NCI-H1417 (cell line): ENCODE measurements at places on chromosomes 12 and 14.

- DNase-seq = no peak
Measured at GRCh38 chr14:70683983-70684382, 42.3 kb downstream of the TTC9 start.

- DNase-seq = no peak
Measured at GRCh38 chr12:131921866-131922769, 7.0 kb upstream of the PUS1 start.

DNA sequence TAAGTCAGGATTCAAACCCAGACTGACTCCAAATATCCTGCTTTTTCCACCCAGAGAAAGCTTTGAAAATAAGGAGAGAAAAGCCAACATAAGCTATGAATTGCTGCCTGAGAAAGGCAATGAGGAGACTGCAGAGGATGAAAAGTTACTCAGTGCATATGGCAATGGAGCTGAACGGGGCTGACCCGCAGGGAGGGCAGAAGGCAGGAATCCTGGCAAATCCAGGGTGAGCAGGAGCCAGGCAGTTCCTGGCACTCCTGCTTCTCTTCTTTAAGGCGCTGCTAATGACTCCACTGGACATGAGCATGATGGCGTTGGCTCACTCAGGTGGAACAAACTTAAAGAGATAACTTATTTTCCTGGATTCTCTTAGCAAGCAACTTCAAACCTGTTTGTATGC, 95.2 kb upstream of the TMCC3 start:
- DNase-seq = no peak

DNA sequence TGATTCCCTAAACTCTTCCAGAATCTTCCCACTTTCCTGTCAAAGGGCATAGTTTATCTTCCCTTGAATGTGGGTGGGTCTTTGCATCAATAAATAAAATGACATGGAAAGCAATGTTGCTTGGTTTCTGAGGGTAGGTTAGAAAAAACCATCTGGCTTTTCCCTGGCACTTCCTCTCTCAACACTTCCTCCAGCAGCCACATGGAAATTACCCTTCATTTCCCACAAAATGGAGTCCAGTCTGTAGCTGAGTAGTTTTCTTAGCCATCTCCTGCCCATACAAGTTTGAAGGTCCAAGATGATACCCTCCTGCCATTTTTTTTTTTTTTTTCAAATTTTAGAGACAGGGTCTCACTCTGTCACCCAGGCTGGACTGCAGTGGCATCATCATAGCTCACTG, 11.1 kb upstream of the NDUFA12 start:
- no peak for DNase-seq

DNA sequence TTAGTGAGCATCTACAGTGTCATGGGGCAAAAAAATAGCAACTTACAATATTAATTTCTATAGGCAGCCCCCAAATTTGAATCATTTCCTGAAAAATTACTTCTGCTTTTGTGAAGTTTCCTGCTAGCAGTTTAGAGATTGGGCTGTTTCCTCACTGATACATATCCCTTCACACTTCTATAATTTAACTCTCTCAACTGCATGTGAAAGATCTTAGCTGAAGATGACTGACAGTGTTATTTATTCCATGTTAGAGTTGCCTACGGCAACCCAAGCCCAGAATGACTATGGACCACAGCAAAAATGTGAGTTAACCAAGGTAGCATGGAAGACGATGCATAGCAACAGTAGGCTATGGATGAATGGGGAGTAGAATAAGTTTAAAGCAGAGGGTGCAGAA, at the start of gene KLRG1:
Gene KLRG1 (plus strand): TSS at position 134 of the 400 bp plus-strand sequence. CDS start 90 bp downstream, at position 224.
- DNase-seq = no peak

DNA sequence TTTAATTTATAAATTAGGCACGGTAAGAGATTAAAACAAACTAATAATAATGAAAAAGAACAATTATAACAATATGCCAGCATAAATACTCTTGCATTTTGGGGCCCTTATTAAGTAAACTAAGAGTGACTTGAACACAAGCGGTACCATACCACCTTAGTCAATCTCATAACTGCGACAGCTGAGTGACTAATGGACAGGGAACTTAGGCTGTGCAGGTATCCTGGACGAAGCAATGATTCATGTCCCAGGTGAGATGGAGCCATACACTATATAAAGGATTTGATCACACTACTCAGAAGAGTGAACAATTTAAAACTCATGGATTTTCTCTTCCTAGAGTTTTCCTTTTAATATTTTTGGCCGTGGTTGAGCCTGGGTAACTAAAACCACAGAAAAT, 4.3 kb downstream of the KLRC4 start:
- DNase-seq = no peak

GRCh38 chr14:91219517-91220389, 24.8 kb downstream of the GPR68 start:
- DNase-seq = no peak

GRCh38 chr12:48856379-48856778, 4.4 kb upstream of the DDX23 start:
- no peak for DNase-seq

GRCh38 chr12:89684136-89684535, 24.5 kb downstream of the ATP2B1 start:
- DNase-seq = no peak

DNA sequence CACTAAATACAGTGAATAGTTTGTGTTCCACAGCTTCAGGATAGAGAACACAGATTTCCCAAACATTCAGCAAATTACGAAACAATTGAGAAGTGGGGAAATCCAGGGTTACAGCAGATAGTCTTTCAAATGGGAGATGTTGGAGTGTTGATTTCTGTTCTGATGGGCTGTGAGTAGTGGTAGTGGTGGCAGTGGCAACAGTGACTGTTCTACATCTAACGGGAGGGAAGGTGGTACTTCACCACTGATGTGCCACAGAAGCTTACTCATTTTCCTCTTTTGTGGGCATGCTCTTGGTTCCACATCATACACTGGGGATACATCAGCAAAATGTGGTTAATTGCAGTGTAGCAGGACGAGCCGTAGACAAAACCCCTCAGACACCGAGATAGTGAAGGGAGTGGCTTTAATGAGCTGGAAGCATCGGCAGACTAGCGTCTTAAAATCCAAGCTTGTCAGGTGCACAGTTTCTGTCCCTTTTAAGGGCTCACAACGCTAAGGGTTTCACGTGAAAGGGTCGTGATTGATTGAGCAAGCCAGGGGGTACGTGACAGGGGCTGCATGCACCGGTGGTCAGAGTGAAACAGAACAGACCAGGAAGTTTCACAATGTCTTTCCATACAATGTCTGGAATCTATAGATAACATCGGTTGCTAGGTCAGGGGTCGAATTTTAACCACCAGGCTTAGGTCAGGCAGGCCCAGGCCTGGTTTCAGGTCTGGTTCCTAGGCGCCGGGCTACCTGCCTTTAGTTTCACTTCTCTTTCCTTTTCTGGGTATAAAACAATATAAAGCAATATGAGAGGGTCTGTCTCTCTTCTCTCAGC, 330.6 kb upstream of the FBXO33 start:
- DNase-seq = no peak

GRCh38 chr14:90105756-90106155, 44.0 kb downstream of the KCNK13 start:
- no peak for DNase-seq

- DNase-seq = no peak
Measured at GRCh38 chr14:33430414-33431035, 491.8 kb downstream of the NPAS3 start.

GRCh38 chr12:70556179-70556869, 80.9 kb downstream of the PTPRB start:
- no peak for DNase-seq

GRCh38 chr12:9673404-9674225, 4.1 kb downstream of the CLEC2D start:
- DNase-seq = no peak

DNA sequence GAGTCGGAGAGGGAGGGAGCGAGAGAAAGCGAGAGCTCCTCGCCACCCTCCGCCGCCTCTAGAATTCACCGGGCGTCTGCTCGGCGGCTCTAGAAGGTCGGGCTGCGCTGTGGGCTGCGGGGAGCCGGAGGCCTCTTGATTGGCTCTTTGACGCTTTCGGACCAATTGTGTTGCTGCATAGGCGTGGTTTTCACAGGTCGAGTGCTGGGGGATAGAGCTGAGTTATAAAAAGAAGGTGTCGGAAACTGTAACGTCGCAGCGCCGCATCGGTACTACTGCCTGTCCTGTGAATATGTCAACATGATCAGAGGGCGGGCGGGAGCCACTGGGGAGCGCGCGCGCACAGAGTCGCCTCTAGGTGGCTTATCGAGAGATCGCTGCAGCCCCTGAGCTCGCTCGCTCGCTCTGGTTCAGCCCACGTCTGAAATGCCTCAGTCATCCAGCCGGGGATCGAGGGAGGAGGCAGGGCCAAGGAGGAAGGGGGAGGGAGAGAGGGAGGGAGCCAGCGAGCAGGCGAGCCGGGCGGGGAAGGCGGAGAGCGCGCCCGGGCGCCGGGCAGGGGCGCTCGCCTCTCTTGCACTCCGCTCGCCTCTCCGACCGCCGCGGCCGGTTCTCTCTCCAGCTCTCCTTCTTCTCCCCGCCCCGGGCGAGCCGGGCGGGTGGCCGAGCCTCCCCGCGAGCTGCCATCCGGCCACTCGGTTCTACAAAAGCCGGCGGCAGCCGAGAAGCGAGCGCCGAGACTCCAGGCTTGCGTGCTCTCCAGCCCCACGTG, at the start of gene TBX3:
Gene TBX3 (minus strand): TSS at position 78 of the 772 bp plus-strand sequence. CDS start 975 bp downstream, outside the sequence.
- no peak for DNase-seq

DNA sequence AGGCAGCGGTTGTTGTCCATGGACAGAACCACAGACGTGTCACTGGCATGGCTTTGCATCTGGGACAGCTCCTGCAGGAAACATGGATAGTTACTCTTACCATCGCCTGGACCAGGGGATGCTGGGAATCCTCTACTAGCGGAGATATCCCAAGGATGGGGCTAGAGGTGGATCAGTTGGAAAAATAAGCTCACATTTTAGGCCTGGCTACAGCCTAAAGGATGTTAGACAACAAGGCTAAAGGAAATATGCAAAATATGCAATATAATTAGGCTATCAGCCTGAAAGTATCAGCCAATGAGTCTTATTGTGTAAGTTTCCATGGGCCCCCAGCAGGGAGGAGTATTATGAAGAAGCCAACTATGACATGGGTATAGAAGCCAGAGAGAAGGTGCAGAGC, 5.0 kb downstream of the KRT76 start:
- no peak for DNase-seq

DNA sequence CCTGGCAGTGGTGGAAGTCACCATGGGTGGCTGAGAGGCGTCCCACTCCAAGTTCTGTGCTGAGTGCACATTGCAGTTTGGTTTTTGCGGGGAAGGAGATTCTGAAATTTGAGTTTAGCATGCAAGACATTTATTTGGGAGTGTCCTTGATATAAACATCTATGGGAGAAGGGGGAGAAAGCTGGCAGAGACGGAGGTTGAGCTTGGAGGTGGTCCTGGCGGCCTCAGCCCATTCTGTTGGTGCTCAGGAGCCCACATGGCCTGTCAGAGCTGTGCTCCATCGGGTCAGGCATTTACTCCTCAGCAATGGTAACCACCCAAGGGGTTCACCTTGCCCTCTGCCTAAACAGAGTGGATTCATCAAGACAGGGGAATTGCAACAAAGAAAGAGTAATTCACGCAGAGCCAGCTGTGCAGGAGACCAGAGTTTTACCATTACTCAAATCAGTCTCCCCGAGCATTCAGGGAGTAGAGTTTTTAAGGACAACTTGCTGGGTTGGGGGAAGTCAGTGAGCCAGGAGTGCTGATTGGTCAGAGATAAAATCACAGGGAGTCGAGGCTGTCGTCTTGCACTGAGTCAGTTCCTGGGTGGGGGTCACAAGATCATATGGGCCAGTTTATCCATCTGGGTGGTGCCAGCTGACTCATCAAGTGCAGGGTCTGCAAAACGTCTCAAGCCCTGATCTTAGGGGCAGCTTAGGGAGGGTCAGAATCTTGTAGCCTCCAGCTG, 323.3 kb upstream of the TMEM132C start:
- DNase-seq = no peak

GRCh38 chr14:92103363-92103989, 2.9 kb downstream of the ATXN3 start:
- DNase-seq = no peak

GRCh38 chr12:10408842-10409241, 715 bp downstream of the KLRC4 start:
- peak; percentile 23 for DNase-seq

GRCh38 chr12:17097674-17098073, 491.7 kb upstream of the LMO3 start:
- DNase-seq = no peak

DNA sequence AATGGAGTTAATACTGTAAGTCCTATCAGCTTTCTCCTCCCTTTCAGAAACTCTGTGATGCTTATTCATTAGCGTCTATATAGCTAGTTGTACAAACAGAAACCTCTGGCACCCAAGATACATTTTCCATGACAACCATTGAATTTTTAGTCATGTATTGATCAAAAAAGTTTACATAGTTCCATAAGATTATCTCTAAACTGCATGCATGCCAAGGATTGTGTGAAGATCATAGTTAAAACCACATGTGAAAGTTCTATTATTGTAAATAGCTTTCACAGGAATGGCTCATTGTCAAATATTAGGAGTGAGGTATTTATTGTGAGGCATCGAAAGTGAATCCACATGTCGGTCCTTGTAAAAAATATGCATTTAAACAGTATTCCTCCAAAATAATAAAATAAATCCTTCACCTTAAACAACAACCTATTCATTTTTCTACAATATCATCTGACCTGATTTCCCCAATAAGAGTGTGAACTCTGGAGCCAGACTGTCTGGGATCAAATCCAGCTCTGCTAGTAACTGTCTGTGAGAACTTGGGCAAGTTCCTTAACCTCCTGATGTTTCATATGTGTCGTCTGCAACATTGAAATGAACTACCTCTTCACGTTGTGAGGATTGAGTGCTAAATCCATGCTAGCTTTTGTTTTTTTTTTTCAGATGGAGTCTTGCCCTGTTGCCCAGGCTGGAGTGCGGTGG, 10.6 kb upstream of the CDKL1 start:
- no peak for DNase-seq
